NK-92 treated with Interleukin-12 subunit alpha and Interleukin-12 subunit beta, amount 100 ng/mL, for 24 hours (cell line): ENCODE measurements at places on chromosomes 11 and 22.

- no peak for DNase-seq
Observed at GRCh38 chr11:86983021-86983488, 27.9 kb upstream of the FZD4 start.

- no peak for DNase-seq
Observed at GRCh38 chr11:96713301-96713700, 323.5 kb downstream of the JRKL start.

GRCh38 chr11:121996574-121996973, 119.4 kb downstream of the BLID start:
- no peak for DNase-seq

GRCh38 chr22:34475886-34476285, 555.6 kb upstream of the LARGE1 start:
- no peak for DNase-seq
